Smooth muscle cell of the pulmonary artery (primary cell): ENCODE measurements at places on chromosomes 1 and 21. TPM values are rescaled to one million over a fixed set of nuclear protein-coding genes. Genes with fewer than 3 reads are reported as not detected.

The SYT14 gene
- total RNA-seq: 0.13 and 9.1 TPM in 2 replicates

The GREM2 gene
- 5.4 and 14.7 TPM in 2 replicates for total RNA-seq

The CLCNKA gene
- 0.33 TPM in 1 of 2 replicates, not detected in the other for total RNA-seq

The FMN2 gene
- total RNA-seq: 17.4 and 21.0 TPM in 2 replicates

The PHC2 gene
- total RNA-seq: 89.9 and 91.9 TPM in 2 replicates

The KIF26B gene
- total RNA-seq: 18.3 and 27.0 TPM in 2 replicates

The UBASH3A gene
- total RNA-seq: not detected in 2 replicates

The PEAR1 gene
- 12.7 and 15.9 TPM in 2 replicates for total RNA-seq

The ZNF436 gene
- 16.0 and 20.3 TPM in 2 replicates for total RNA-seq

The RAD54L gene
- 1.8 and 2.5 TPM in 2 replicates for total RNA-seq

The RBM11 gene
- total RNA-seq: 0.26 TPM in 1 of 2 replicates, not detected in the other

The CELA2A gene
- 0.20 TPM in 1 of 2 replicates, not detected in the other for total RNA-seq

The EPHA8 gene
- not detected in 2 replicates for total RNA-seq

The CCDC185 gene
- not detected in 2 replicates for total RNA-seq

The AQP10 gene
- total RNA-seq: 0.07 and 0.13 TPM in 2 replicates

The OR4F29 gene
- total RNA-seq: 0.20 TPM in 2 replicates

The TP73 gene
- total RNA-seq: 0.07 TPM in 1 of 2 replicates, not detected in the other

The TNFRSF1B gene
- 4.5 and 11.7 TPM in 2 replicates for total RNA-seq

The ITLN2 gene
- 0.52 and 0.69 TPM in 2 replicates for total RNA-seq

The CADM3 gene
- total RNA-seq: 0.07 and 0.33 TPM in 2 replicates

The RXRG gene
- 0.03 TPM in 1 of 2 replicates, not detected in the other for total RNA-seq

The TMPRSS15 gene
- total RNA-seq: not detected in 2 replicates

The PALMD gene
- total RNA-seq: 2.6 and 14.5 TPM in 2 replicates

The IFNAR2 gene
- 9.1 TPM in 2 replicates for total RNA-seq

The SERPINC1 gene
- total RNA-seq: 0.07 TPM in 1 of 2 replicates, not detected in the other

The DSTYK gene
- 19.0 and 21.9 TPM in 2 replicates for total RNA-seq

The PRAMEF8 gene
- total RNA-seq: not detected in 2 replicates

The CFHR2 gene
- not detected in 2 replicates for total RNA-seq

The YBEY gene
- 7.0 and 7.4 TPM in 2 replicates for total RNA-seq

The BSND gene
- not detected in 2 replicates for total RNA-seq

The NDC1 gene
- total RNA-seq: 11.5 and 13.8 TPM in 2 replicates

The C4BPA gene
- total RNA-seq: not detected in 2 replicates

The LCK gene
- not detected in 2 replicates for total RNA-seq

The UHMK1 gene
- total RNA-seq: 61.4 and 63.7 TPM in 2 replicates

The PRDM16 gene
- 11.6 and 25.9 TPM in 2 replicates for total RNA-seq
